WTC11 (cell line): ENCODE measurements at places on chromosomes 5 and 9.

- H3K27ac ChIP-seq = no peak overlapping the region
- no peak overlapping the region for H3K4me3 ChIP-seq
- H3K4me1 ChIP-seq = peaks cover 18% of the 10 kb centered on the region
- peaks cover 7% of the 10 kb centered on the region for H3K36me3 ChIP-seq
- H3K27me3 ChIP-seq = peaks cover 66% of the 10 kb centered on the region
Measured at GRCh38 chr9:30915451-30915850, 1469.0 kb upstream of the ACO1 start.

DNA sequence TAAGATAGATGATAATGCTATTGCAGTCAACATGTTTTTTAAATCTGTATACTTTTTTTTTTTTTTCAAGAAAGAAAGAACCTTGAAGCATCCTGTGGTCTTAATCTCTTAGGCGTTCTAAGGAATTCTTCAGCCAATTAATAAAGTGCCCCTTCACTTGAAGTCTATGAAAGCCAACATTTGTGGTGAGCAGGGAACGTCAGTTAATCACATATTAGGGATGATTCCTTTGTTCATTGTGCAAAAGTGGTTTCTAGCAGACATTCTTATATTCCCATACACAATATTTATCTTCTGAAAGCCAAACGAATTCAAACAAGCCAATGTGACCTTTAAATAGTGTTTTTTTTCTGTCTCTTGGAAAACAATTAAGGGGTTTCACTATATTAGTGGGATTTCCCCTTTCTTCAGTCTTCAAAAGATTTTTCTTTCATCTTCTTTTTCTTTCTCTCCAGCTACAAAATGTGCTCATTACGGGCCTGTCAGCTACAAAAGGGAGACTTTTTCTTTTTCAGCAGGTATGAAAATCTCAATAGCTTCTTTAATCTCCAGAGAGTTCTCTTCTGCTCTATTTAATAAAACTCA is 40.1 kb downstream of the TMEM167A start:
- H3K4me1 ChIP-seq = peaks cover 39% of the 10 kb centered on the region
- no peak overlapping the region; the same call in 1 of the 2 replicates for H3K27ac ChIP-seq
- H3K36me3 ChIP-seq = no peaks in the 10 kb centered on the region
- no peak overlapping the region for H3K4me3 ChIP-seq
- no peaks in the 10 kb centered on the region for H3K27me3 ChIP-seq

- no peaks in the 10 kb centered on the region for H3K36me3 ChIP-seq
- 0 out of 2 replicates have a peak, but pooled peaks cover 3% of the 10 kb centered on the region for H3K4me1 ChIP-seq
- no peaks in the 10 kb centered on the region for H3K27me3 ChIP-seq
- no peak overlapping the region for H3K27ac ChIP-seq
Measured at GRCh38 chr5:100634937-100635534, 99.9 kb downstream of the FAM174A start.

DNA sequence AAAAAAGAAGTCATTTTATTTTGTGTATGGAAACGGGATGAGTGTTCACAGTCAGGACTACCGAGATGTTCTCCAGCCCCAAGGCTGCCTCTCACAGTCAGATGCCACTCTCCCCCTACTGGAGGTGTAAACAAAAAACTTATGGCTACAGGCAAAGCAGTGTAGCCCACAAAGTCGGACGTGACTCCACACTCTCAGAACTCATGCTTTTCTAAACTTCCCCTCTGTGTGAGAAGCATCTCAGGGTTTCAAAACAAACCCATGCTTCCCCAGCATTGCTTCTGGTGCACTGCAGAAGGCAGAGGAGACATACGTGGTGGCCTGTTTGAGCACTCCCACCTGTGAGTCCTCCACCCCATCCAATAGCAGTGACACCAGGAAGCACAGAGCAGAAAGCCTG is 580.3 kb downstream of the BNC2 start:
- no peak overlapping the region for H3K4me3 ChIP-seq
- no peak for DNase-seq
- no peaks in the 10 kb centered on the region for H3K36me3 ChIP-seq
- no peak overlapping the region for H3K27ac ChIP-seq

DNA sequence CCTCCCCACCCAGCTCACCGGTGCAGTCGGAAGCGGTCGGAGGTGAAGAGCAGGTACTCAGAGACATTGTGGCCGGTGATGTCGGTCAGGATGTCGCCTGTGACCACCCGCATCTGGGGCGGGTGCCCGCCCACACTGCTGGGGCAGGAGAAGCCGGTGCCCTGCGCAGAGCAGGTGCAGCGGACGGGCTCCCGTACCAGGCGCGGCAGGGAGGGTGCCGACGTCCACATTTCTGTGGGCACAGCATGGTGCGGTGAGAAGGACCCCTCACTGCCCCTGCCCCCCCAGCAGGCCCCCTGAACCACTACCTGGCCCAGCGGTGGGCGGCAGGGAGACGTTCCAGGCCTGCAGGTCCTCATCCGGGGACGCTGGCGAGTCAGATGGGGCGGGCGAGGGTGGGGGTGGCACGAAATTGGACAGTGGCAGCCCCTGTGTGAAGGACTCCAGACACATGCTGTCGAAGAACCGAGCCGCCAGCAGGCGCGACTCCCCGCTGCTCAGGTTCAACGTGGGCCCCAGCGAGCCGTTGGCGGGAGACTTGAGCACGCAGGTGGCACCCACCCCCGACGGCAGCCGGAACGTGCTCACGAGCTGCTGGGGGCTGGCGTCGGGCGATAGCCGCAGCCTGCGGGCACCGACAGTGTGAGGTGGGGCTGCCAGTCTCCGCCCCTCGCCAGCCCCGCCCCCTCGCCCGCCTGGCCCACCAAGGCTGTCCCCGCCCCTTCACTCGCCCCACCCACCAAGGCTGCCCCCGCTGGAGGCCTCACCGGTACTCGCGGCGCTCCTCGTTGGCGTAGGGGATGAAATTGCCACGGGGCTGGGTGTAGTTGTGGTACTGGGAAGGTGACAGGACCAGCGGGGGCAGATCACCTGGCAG is 15.1 kb downstream of the ABCA2 start:
- H3K4me1 ChIP-seq = no peaks in the 10 kb centered on the region
- no peaks in the 10 kb centered on the region for H3K27me3 ChIP-seq
- H3K36me3 ChIP-seq = peaks cover 9% of the 10 kb centered on the region
- H3K4me3 ChIP-seq = no peak overlapping the region
- H3K27ac ChIP-seq = no peak overlapping the region

DNA sequence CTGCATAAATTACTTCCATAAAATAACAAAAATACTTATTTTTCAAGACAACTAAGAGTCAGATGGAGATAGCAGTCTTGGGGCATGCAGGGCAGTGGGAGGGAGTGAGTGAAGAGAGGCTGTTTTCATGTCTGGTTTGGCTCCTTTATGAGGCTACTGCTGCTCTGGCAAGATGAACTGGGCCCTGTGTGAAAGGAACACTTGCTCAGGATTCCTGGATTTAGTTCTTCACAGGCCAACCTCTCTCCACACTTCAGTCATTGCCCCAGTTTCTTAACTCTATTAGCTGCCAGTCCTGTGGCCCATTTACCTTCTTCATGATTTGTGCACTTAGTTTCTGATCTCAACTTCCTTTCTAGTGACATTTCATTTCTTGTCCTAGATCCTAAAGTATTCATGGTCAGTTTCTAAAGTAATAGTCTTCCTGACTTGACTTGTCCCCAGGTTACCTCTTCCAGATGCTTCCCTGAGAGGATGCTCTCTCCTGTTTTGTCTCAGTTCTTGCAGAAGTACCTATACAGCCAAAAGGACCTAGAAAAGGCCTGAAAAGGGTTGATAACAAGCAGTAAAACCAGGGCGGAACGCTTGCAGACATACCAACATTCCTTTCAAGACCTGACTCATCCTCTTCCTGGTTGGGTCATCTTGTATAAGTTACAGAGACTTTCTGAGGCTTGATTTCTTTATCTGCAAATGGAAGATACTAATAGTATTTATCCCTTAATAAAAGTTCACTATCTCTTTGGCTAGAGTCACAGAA is 77.0 kb upstream of the ZFAND5 start:
- H3K36me3 ChIP-seq = no peaks in the 10 kb centered on the region
- H3K27ac ChIP-seq = no peak overlapping the region
- H3K4me3 ChIP-seq = no peak overlapping the region
- H3K4me1 ChIP-seq = peaks cover 14% of the 10 kb centered on the region

DNA sequence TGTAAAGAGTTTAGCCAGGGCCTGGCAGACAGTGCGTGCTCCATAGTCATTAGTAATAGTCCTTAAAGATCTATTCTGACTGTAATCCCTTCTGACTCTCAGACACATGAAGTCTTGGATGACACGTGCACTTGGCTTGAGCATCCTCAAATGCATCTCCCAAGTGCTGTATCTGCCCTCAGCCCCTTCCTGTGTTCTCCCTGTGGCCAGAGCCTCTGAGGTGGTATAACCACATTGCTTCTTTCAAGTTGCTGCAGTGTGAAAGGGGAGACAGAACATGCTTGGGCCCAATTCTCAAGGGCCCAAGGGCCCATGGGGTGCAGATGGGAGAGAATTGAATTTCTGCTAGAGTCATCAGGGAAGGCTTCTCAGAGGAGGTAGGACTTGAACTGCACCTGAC is 30.1 kb upstream of the HAND1 start:
- no peak overlapping the region for H3K4me3 ChIP-seq
- no peak for DNase-seq
- H3K36me3 ChIP-seq = no peaks in the 10 kb centered on the region
- H3K27me3 ChIP-seq = no peaks in the 10 kb centered on the region; the same call in 1 of the 2 replicates
- no peak overlapping the region for H3K27ac ChIP-seq

DNA sequence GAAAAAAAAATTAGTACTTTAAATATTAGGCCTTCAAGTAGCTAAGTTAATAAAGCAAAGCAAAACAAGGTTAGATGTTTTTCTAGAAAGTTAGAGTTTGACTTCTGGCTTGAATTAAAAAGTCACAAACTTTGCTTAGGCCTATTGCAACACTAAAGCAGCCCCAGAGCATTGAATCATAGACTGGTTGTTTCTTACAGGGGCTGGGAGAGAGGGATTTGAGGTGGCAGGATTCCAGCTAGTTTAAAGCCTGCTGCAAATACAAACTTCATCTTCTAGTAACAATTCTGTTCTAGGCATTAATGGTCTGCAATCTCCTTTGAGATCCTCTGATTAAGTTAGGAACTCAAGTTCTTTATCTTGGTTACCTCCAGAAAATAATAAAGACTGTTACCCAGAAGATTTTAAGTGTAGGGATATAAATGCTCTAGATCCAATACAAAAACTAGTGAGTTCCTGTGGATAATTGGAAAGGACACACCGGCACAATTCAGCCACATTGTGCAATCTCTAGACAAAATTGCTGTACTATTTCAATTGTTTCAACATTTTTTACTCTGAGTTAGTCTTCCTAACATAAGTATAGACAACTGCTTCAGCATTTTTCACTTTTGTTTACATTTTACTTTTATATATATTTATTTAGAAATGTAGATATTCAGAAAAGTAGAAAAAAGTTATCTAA is 12.6 kb downstream of the OR13C5 start:
- DNase-seq = no peak
- H3K36me3 ChIP-seq = no peaks in the 10 kb centered on the region
- H3K27ac ChIP-seq = no peak overlapping the region
- H3K4me1 ChIP-seq = peaks cover 2% of the 10 kb centered on the region; the same call in 1 of the 2 replicates

DNA sequence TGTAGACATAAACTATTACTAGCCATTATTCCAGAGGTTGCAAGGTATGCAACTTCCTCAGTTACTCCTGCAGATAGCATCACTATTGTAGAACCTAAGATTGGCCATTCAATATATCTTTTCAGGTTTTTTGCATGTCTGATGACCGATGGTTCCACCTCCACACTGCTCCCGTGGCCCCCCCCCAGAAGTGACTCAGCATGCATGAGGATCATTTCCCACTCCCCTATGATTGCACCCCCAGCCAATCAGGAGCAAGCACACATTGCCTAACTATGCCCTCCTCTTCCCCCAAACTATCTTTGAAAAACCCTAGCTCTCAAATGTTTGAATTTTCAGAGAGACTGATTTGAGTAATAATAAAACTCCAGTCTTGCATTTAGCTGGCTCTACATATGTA is 601.4 kb upstream of the TLE4 start:
- peaks cover 69% of the 10 kb centered on the region for H3K4me1 ChIP-seq
- peaks cover 15% of the 10 kb centered on the region for H3K36me3 ChIP-seq
- H3K27ac ChIP-seq = peak overlapping the region; percentile 50; the same call in 1 of the 2 replicates
- no peak for DNase-seq
- H3K4me3 ChIP-seq = 0 out of 2 replicates have a peak overlapping the region, but pooled peaks have one; percentile 4

DNA sequence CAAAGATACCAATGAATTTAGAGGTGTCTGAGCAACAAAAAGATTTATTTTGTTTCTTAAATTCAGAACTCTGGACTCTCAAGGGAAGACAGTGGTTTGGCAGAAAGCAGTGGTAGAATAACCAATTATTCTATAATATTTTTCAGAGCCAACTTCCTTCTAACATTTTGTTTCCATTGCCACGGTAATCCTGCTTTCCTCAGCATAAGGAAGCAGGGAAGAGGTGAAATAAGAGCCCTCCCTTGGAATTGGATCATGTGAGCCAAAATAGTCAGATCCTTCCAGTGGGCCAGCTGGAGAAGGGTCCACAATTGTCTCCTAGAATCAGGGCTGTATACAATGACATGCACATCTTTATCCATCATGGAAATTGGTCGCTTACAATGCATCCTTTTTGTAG is 130.0 kb upstream of the MAP1B start:
- no peaks in the 10 kb centered on the region for H3K27me3 ChIP-seq
- no peak for DNase-seq
- H3K27ac ChIP-seq = no peak overlapping the region
- 0 out of 2 replicates have a peak, but pooled peaks cover 7% of the 10 kb centered on the region for H3K36me3 ChIP-seq
- H3K4me1 ChIP-seq = no peaks in the 10 kb centered on the region

- no peak overlapping the region for H3K27ac ChIP-seq
- H3K27me3 ChIP-seq = peaks cover 2% of the 10 kb centered on the region; the same call in 1 of the 2 replicates
- no peaks in the 10 kb centered on the region for H3K36me3 ChIP-seq
- no peak for DNase-seq
- peaks cover 12% of the 10 kb centered on the region; the same call in 1 of the 2 replicates for H3K4me1 ChIP-seq
- no peak overlapping the region for H3K4me3 ChIP-seq
Measured at GRCh38 chr5:1366514-1366913, 21.6 kb upstream of the CLPTM1L start.

GRCh38 chr9:136763649-136764035 is 676 bp downstream of the LCN15 start:
- peaks cover 11% of the 10 kb centered on the region for H3K4me1 ChIP-seq
- H3K4me3 ChIP-seq = no peak overlapping the region
- H3K36me3 ChIP-seq = no peaks in the 10 kb centered on the region; the same call in 1 of the 2 replicates
